ENCODE measurements at places on chromosomes 7 and 10. TPM values are rescaled to one million over a fixed set of nuclear protein-coding genes. Genes with fewer than 3 reads are reported as not detected.

DNA sequence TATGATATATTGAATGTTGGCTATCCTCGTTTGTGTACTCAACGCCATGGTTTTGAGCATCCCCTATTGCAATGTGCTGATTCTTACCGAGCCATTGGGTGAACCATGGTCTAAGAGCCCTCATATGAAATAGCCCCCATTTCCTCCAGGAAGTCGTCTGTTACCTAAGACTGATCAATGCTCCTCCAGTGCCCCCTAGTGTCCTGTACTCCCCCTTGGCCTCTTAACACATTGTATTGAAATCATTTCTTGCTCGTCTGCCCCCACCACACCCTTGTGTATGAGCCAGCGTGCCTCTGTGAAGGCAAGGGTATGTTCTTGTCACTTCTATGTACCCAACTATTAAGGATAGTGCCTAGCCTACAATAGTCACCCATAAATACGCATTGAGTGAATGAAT is 11.2 kb upstream of the SLC35B4 start:
- DNase-seq: peak; percentile 35

DNA sequence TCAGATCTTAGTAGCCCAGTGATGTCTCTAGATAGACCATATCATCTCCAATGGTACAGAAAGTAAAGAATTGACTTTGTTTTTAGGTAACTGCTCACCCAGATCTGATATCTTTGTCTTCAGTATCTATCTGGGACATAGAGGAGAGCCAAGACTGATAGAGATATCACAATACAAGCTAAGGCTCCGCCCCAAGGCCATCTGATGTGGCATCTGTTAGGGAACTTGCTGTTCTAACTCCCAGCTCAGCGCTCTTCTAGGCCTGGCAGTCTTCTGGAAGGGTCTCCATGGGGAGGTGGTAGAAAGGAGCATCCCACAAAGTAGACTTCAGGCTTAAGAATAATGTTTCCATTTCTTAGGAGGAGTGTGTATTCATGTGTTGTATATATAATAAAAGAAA is 88.4 kb upstream of the SAMD8 start:
- DNase-seq: no peak

DNA sequence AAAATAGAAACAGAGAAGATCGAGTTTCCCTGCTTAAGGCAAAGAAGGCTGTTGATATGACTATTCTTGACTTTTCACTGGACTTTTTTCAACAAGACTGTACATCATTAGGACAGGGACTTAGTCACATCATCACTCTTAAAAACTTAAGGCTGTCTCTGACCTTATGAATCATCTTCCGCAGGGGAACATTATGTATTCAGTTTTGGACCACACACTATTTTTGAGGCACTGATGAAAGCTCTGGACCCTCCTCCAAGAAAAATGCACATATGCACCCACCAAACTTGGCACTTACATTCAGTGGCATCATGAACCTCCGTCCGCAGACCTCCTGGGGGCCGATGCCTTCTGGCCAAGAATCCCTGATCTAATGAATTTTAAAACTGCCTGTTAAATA is 96.4 kb downstream of the CALD1 start:
- DNase-seq: peak; percentile 73

- peak; percentile 17 for DNase-seq
Measured at GRCh38 chr10:6445671-6446316, 134.3 kb downstream of the PRKCQ start.

- peak; percentile 64 for DNase-seq
Measured at GRCh38 chr7:128161466-128162125, 79.5 kb upstream of the LEP start.

DNA sequence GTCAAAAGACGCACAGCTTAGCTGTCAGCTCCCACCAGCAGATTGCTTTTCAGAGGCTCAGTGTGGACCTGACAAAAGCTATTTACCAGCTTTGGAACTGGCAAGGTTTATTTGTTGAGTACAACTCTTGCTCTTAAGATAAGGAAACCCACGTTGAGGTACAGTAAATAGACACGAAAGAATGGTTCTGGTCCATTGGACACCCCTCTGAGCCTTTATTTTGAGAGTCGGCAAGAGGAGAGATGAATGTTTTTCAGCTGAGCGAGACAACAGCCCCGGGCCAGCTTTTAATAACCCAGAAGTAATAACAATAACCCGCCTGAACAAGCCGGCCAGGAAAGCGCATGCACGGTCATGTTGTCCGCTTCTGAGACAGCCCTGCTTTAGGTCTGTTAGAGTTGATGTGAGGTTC is 49.0 kb downstream of the WNT2 start:
- no peak for DNase-seq

DNA sequence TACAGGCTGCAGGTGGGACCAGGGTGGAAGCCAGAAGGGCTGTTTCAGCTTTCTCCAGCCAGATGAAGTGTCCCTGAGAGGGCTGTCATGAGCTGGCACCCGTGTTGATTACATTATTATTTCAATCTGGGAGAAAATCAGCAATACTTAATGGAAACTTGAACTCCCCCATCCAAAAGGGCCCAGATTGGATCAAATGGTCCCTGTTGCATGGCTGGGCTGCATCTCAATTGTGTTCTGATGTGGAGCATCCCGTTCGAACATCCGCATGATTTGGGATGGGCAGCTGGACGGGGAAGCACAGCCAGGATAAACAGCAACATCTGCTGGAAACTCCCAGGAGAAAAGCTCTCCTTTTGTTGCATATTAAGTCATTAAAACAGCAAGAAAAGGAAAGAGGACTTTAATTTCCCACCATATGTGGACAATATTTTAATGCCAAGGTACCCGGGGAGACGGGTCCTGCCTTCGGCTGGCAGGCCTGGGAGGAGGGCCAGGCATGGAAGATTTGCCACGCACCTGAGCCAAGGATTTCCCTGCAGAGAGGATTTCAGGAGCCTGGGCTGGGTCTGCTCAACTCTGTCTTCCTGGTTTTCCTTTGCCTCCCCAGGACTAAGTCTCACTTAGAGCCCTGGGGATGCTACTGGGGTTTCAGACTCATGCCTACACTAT is 52.4 kb downstream of the NPTX2 start:
- DNase-seq: no peak

DNA sequence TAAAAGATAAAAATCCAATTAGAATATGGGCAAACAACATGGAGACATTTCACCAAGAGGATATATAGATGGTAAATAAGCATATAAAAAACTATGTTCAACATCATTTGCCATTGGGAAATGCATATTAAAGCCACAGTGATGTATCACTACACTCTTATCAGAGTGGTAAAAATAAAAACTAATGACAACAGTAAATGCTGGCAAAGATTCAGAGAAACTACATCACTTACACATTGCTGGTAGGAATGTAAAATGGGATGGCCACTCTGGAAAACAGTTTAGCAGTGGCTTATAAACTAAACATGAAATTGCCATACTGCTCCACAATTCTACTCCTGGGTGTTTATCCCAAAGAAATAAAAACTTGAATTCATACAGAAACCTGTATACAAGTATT is 59.2 kb downstream of the CROT start:
- peak; percentile 34 for DNase-seq

DNA sequence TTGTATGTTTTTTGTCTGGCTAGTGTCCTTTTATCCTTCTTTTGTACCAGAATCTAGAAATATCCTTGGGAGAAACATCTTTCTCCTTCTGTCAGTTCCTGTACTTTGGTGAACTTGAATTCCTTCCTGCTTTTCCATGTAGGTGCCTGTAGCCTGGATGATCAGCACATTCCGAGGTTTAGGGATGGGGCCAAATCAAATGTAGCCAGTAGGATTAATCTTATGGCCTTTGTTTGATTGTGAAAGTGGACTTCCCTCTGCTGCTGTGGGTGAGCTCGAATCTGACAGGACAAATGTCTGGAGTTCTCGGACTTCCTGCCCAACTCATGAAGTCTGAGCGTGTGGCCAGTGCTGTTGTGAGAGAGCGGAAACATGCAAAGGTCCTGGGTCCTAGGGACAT is 33.2 kb upstream of the NAMPT start:
- DNase-seq: peak; percentile 68

GRCh38 chr7:110317541-110318265 is 773.2 kb upstream of the LRRN3 start:
- peak; percentile 65 for DNase-seq

- peak; percentile 91 for DNase-seq
Measured at GRCh38 chr7:30799206-30799975, 28.2 kb downstream of the MINDY4 start.

- no peak for DNase-seq
Measured at GRCh38 chr7:74344786-74345185, 55.6 kb downstream of the CLIP2 start.

- no peak for DNase-seq
Measured at GRCh38 chr7:127527561-127527960, 57.8 kb downstream of the GCC1 start.

GRCh38 chr7:51227861-51228260 is 88.7 kb downstream of the COBL start:
- DNase-seq: no peak

DNA sequence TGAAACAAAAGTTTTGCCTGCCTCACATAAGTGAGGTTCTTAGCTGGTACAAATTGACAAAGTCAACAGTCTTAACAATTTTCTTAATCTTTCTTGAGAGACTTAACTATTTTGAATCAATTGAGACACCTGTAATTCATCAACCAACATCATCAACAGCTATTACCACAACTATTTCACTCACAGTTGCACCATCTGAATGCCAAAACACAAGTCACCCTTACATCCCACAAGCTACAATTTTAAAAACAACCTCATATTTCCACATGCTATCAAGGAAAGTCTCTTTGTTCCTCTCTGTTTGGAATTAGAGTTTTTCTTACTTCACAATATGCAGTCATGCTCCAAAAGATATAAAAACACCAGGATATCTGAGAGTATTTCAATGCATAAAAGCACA is 4.9 kb downstream of the SMURF1 start:
- DNase-seq: peak; percentile 62

- no peak for DNase-seq
Measured at GRCh38 chr10:80670774-80671173, 133.1 kb downstream of the SH2D4B start.

DNA sequence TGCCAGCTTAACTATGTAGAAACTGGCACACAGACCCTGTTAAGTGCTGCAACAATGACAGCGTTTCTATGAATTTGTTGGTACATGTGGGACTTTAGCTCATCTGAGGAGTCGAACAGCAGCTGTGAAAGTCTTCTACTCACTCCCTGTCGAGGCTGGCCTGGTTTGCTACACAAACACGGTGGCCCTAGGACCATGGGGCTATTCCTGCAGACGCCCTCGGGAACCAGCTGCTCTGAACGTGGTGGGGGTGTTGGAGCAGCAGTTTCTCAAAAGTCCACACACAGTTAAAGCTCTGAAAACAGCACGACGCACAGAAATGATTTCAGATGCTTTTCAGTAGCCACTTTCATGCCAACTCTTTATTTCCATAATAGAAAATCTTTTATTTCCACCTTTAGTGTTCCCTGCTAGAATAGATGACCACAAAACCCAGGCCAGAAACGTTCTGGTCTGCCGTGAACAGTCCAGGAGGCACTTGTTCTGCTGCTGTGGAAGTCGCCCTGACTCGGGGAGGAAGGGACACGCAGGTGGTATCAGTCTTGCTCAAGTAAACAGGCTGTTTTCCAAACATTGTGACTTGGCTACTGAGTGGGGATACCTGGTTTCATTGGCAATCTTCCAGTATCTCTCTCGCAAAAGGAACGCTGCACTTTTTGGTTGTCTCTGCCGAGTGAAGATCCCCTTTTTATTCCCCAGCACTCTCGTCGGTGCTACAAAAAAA is 21.5 kb downstream of the GUSB start:
- DNase-seq: no peak

DNA sequence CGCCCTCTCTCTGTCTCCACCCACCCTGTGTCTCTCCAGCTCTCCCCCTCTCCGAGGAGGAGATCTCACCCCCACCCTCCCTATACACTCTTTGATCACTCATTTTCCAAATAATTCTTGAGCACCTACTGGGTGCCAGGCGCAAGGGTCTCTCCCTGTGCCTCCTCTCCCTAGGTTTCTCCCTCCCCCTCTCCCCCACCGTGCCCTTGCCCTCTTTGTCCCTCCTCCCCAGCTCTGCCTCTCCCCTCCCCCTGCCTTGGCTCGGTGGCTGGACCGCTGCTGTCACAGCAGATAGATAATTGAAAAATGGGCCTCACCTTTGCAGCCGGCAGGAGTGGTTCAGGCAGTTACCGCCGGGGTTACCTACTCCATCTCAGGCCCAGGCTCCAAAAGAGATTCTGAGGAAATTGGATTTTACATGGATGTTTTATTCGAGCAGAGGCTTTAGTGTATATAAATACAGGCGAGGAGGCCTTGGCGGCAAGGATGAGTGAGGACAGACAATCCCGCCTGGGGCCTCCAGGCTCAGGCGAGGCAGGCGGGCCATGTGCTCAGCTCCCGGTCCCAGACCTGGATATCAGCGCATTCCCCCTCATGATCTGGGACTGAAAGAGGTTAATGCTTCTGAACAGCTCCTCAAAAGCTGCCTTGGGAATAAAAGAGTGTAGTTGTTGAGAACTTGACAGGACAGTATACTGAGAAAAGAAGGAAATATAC is 60.8 kb upstream of the BTRC start:
- DNase-seq: no peak

- no peak for DNase-seq
Measured at GRCh38 chr10:6497620-6498019, 82.5 kb downstream of the PRKCQ start.

GRCh38 chr7:5693529-5693928 is 87.9 kb downstream of the RNF216 start:
- peak; percentile 64 for DNase-seq

Gene NKX1-2
- total RNA-seq: not detected

Gene HGF
- total RNA-seq: 108 TPM

Gene PKD2L1
- total RNA-seq: not detected

Gene PDK4
- total RNA-seq: 3.1 TPM

Gene STEAP4
- total RNA-seq: 0.99 TPM

Gene TMEM139
- total RNA-seq: not detected

Gene XRCC2
- under 0.01 TPM for total RNA-seq

Gene TMEM213
- not detected for total RNA-seq

Gene SPAM1
- total RNA-seq: not detected

All from fibroblast of lung (primary cell).